Epithelial cell of prostate (primary cell): ENCODE measurements at places on chromosomes 2 and 18.

DNA sequence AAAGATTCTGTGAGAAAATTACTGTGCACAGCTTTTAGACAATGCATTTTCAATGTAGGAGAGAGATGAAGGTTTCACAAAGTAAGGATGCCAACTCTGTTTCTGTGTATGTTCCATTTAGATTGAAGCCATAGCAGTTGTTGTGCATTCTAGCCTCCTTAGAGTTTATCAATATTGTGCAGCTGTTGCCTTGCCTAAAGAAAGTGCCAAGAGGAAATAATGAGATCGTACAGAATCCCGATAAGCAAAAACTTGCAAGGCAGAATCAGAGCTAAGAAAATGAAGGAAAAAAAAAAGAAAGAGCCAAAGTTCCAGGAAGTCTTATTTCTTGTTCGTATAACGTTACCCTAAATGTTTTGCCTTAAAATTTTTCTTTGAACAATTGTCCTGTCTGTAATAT lies 965.0 kb downstream of the DCDC2C start:
- DNase-seq, result no peak

DNA sequence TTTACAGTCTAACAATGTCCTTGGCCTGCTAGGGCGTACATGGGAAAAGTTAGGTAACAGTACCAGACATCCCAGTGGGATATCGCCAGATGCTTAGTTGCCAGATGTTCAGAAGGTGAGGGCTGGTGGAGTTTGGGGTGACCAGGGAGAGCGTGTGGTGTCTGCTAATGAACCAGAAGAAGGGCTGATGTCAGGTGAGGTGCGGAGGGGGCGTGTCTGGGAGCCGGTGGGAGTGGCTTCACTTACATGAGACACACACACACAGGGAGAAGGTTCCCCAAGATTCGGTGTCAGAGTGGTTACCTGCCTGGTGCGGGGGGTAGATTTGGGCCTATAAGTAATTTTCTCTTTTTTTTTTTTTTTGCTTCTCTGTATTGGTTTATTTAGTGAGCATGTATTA lies 12.2 kb downstream of the RAB31 start:
- no peak for DNase-seq

GRCh38 chr2:33021542-33022227 lies 74.9 kb downstream of the LTBP1 start:
- DNase-seq, result no peak

DNA sequence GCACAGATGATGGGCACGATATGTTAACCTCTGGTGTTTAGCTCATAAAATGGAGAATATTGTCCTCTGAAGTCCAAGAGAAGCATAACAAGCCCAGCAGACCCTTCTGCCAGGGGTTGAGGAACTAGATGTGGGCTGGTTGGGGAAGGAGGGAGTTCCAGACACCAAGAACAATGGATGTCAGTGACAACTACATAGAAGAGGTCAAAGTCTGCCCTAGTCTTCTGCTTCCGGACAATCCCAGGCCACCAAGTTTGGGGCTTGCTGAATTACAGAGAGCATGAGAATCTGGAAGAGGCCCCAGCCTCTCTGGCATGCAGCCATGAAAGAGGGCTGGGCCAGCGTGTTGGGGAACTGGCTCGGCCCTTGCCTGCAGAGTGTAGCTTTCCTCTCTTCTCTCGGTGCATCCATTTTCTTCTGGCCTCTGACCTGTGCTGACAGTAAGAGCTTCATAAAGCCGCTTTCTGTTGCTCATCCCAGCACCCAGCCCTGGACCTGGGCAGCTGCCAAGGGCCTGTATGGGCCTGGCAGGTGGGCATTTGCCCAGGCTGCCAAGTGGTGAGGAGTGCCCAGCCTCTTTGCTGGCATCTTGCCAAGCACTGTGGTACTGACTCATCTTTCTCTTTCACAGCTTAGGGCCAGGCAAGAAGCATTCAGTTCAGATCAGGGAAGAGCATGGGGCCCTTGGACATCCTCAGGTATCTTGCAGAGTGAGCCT lies 14.6 kb upstream of the LAPTM4A start:
- peak; percentile 91 for DNase-seq

- no peak for DNase-seq
These were observed 447.5 kb upstream of the SLC14A2 start for GRCh38 chr18:45167631-45168280.

DNA sequence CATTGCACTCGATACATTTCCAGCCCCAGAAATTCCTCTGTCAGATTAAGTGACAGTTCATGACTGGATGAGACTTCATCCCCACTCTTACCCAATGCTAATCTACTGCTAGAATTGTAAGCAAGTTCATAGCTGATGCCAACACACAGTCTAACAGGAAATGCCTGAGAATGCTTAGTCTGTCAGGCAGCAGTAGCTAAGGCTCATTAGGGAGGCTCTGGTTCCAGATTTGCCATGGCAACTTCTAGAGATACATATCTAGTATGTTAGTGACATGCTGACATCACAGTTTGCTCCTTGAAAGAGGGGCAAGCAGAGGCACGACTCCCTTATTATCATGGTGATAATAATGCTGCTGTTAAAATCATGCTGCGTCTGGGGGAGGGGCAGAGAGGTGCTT lies 198.4 kb downstream of the RBM43 start:
- peak; percentile 33 for DNase-seq

DNA sequence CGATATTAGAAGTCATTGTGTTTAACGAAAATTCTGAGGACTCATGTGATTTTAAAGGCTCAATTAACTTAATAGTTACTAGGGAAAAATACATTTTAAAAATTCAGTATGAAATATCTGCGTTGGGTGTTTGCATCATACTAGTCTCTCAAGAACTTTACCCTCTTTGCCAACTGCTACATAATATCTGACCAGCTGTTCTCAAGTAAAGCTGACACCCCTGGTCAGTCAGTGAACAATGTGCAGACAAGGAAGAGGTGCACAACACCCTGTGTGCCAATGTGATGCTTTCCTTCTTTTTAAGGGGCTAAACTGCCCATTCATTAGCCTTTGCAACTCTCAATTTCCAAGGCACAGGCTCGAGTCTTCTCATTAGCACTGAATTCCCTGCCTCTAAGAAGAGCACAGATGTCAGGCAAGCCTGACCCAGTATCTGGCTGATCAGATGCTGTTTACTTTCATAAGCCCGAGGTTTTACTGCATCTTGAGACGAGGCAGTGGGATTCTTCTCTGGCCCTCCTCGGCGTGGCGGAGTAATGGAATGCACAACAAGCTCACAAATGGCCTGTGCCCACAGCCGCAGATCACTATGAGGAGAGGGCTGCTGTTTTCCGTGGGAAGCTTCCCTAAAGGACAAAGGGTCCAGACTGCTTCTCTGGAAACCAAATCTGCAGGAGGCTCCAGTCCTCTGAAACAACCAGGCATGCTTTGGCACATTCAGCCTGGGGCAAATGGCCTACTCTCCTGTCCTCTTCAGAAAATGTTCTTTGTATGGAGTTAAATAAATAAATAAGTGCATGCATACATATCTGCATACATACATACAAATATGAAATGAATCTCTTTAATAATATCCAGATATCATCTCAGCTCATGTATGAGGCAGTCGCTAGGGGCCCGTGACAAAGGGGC lies 240.3 kb downstream of the ZNF521 start:
- no peak for DNase-seq

GRCh38 chr18:24999650-25000267 lies 352.2 kb downstream of the ZNF521 start:
- DNase-seq, result no peak

- no peak for DNase-seq
These were observed 21.4 kb downstream of the SFXN5 start for GRCh38 chr2:73050121-73050545.

GRCh38 chr2:155054712-155055111 lies 356.2 kb downstream of the KCNJ3 start:
- DNase-seq, result no peak

- peak; percentile 5 for DNase-seq
These were observed 304.7 kb upstream of the TMEFF2 start for GRCh38 chr2:192499476-192499875.

DNA sequence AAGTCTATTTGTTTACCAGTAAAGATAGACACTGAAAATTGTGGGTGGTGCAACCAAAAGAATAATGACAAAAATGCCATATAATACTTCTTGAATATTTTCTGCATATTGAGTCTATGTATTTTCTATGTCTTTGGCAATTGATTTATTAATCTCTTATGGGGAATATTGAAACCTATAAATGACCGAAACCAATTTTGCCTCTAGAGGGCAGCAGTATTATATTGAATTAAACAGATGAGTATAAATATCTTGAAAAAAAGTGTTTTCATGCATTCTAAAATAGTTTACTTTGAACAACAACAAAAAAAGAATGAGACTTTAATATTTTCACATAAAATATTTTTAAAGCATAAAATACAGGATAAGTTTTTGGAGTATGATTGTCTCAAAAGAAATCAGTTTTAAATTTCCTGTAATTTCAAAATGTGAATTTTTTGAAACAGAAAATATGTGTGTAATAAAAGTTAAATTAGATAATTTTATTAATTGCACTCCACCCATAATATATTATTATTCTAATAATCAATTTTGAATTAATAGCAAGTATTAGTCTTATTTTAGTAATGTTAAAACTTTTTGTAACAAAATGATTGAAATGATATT lies 49.9 kb upstream of the CALCRL start:
- DNase-seq, result no peak

GRCh38 chr2:204104811-204105210 lies 168.2 kb downstream of the ICOS start:
- DNase-seq, result no peak

DNA sequence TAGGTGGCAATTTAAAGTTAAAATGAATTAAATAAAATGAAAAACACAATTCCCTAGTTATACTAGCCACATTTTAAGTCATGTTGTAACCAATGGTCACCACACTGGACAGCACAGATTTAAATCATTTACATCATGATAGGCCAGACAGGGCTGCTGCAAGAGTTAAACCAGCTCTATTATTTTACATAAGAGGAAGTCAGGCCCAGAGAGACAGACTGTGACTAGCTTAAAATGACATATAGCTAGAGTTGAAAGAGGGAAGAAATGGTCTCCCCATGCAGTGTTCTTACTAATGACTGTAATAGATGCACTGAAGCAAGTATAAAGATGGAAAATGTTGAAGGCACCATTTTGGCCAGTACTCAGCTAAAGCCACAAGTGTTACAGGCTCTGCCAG lies 69.6 kb downstream of the SLC66A3 start:
- no peak for DNase-seq

GRCh38 chr2:150341982-150342680 lies 145.3 kb downstream of the RND3 start:
- DNase-seq, result peak; percentile 34

GRCh38 chr2:175154661-175155082 lies 13.3 kb downstream of the ATF2 start:
- DNase-seq, result peak; percentile 18

GRCh38 chr2:2846332-2847208 lies 515.5 kb upstream of the MYT1L start:
- peak; percentile 2 for DNase-seq

DNA sequence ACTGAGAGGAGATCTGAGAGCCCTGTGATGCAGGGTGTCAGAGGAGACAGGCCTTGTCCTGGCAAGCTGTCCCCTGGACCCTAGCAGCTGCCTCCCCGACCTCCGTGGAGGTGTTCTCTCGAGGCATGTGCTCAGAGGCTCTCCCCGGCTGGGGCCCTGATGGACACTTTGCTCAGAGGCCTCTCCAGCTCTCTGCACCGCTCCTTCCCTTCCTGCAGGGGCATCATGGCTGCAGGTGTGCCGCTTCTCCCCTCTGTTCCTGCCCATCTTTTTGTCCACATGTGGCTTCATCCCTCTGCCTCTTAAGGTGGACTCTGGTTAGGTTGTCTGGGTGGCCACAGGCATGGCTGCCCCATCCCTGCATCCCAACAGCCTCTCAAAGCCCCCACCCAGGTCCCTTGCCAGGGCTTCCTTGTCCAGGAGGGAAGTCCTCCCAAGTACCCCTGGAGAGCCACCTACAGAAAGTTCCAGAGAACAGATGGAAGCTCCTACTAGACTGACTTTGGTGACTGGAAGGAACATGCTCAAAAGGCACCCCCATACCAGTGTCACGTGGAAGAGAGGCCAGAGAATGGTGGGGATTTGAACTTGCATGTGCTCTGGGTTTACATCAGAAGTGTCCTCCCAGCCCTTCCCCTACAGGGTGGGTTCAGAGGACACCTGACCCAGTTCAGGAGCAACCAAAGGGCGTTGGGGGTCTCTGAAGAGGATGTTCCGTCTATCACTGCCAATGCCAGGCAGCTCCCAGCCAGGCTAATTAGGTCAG lies 120.4 kb downstream of the KLHL29 start:
- no peak for DNase-seq

DNA sequence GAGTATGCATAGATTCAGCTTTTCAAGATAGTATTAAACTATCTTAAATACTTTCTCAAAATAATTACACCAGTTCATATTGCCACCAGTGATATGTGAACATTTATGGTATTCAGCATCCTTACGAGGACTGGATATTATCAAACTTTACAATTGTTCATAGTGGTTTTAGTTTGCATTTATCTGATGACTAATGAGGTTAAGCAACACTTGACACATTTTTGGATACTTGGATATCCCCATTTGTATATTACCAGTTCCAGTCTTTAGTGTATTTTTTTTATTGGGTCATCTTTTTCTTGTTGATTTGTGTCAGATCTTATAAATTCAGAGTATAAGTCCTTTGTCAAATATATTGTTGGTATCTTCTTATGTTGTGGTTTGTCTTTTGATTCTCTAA lies 128.4 kb downstream of the ASXL3 start:
- DNase-seq, result no peak

GRCh38 chr2:142531377-142531776 lies 346.1 kb upstream of the KYNU start:
- peak; percentile 3 for DNase-seq

DNA sequence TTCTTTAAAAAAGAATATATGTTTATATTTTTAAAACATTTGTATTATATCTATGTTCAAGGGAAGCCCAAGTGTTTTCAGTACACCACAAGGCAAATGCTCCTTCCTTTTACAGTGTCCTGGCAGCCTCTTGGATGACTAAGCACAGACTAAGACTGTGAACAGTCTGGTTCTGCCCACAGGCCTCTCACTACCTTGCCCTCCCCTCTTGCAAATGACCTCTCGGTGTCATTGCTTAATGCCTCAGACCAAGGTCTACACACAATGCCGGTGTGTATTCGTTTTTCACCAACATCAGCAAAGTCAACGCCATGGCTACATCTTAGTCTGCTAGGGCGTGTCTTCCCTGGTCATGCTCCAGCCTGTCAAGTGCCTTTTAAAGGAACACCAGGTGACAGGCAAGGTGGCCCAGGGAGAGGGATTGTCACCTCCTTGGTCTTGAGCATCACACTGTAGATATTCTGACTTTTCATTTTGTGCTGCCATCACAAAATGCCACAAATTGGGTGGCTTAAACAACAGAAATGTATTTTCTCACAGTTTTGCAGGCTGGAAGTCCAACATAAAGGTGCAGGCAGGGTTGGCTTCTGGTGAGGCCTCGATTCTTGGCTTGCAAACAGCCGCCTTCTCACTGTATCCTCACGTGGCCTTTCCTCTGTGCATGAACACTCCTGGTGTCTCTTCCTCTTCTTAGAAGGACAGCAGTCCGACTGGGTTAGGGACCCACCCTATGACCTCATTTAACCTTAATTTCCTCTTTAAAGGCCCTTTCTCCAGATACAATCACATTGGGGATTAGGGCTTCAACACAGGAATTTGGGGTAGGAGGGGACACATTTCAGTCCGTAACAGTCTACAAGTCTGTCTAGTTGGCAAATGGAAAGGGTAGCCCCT lies 266.5 kb downstream of the KLHL29 start:
- DNase-seq, result peak; percentile 55
